ENCODE measurements at places on chromosomes 6 and 20.

DNA sequence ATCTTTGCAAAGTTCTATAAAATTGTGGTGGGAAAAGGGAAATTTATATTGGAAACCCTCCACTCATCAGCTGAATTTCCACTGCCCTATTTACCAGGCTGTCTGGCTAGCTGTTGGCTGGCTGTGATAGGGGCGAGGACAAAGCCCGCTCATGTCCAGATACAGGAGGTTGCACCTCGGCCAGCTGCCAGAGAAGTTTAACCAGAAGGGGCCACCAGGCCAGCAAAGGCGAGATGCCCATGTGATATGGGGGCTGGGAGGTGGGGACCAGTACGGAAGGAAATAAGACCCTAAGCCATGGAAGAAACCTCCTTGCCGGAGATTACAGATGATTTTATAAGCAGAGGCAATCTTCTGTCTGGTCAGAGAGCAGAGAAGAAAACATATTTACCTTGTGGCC lies 143.8 kb downstream of the FNDC1 start:
- no peak for DNase-seq

DNA sequence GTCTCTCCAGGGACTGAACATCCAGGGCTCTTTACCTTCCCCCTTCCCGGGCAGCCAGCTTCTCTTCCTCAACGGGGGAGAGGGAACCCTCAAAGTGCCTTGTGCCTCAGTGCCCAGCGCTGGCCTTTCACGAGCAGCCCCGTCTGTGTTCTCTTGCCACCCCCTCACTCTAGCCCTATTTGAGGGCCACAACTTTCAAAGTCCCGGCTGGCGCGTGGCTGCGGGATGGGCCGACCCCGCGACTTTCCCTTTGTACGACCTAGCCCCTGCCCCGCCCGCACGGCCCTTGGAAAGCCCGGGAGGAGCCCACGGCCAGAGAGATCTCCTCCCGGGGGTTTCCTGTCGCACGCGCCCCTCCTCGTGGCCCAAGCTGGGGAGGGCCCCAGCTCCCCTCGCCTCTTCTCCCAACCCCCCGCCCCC lies 559 bp downstream of the SCRT2 start:
- no peak for DNase-seq

- DNase-seq = no peak
Observed at GRCh38 chr20:51995551-51995951, 193.2 kb upstream of the SALL4 start.

DNA sequence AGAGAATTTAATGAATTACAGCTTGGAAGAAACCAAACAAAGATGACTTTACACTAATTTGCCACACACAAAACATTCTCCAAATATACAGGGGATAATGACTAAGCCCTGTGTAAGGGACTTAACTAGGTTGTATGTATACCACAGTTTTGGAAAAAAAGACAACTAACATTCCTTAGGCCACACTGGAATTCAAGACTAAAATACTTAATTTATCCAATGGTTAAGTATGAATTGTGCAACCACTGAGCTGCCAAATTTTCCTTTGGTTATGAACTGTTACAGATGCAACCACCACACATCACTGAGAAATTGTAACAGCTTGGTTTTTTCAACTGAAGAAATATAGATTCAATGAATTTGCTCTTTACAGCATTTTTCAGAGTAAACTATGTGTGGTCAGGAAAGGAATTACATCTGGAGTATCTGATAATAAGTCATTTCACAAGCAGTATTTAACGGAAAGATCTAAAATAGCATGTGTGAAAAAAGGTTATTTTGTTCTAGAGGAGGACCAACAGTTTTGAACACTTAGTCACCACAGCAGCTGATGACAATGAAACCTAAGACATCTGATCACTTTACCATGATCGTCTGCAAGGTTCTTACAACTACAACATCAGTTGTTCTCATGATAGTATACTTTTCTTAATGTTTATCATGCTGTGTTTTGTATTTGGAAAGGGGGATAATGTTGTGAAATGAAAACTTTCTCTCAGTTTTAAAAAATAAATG lies 318.8 kb downstream of the BCKDHB start:
- no peak for DNase-seq

GRCh38 chr6:5580736-5581581 lies 319.6 kb downstream of the FARS2 start:
- no peak for DNase-seq

- DNase-seq = no peak
Observed at GRCh38 chr6:156694679-156695078, 82.5 kb upstream of the ARID1B start.

DNA sequence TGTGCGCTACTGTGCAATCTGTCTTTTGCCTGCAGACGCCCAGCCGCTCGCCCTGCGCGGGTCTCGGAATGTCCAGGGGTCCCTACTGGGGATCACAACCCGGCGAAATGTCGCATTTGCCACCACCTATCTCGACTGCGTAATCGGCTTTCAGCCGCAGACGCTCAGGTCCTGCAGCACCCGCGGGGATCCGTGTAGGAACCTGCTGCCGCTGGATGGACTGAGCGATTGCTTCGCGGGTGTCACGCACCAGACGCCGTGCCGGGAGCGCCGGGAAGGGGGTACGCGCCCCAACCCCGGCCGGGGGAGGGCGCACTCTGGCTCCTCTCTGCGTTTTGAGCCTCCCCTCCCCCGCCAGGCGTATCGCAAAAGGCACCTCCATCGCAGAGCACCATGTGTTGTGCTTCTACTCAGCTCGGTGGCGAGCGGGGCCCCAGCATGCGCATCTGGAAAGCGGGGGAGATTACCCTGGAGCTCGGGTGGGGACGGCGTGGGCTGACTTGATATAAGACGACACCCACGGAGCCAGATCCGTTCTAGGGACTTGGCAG lies 747 bp upstream of the PTPRA start:
- peak; percentile 59 for DNase-seq

DNA sequence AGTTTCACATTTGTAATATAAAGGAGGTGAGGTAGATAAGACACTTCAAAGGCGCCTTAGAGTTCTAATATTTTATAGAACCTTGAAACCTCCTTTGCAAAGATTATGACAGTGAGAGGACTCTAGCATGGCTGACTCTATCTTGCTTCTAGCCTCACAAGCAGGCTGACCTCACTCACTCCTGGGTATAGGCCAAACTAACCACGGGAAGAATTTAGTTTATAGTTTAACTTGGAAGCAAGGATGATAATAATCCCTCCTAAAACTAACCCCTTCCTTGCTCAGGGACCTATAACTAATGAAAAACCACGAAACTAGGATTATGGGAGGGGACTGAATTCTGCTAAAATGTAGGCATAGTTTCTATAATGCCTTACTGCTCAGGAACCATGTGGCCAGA lies 84.3 kb downstream of the FILIP1 start:
- no peak for DNase-seq

DNA sequence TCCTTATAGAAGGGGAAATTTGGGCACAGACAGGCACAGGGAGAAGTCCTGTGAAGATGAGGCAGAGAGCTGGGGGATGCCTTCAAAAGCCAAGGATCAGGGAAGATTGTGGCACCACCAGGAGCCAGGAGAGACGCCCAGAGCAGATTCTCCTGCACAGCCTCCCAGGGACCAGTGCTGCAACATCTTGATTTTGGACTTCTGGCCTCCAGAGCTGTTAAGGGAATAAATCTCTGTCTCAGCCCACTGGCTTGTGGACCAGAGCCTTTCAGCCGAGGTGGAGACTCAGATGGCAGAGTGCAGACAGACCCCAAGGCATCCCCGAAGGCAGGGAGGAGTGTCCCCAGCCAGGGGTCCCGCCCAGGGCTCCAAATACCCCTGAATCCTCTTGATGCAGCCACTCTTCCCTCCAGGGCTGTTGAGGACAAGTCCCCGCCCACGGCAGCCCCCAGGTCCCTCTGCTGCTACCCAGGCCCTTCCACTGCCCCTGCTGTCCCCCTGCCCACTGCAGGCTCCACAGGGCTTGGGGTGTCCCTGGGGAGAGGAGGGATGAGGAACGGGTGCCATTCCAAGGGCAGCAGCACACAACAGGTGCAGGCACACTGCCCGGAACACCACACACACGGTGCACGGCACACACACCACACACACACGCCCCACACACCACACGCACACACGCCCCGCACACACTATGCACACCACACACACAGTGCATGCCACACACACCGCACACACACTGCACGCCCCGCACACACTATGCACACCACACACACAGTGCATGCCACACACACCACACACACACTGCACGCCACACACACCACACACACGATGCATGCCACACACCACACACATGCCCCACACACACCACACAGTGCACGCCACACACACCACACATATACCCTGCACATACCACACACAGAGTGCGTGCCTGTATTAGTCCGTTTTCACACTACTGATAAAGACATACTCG lies 311.4 kb downstream of the TAF4 start:
- no peak for DNase-seq

GRCh38 chr6:6758915-6759654 lies 170.6 kb downstream of the LY86 start:
- no peak for DNase-seq

- no peak for DNase-seq
Observed at GRCh38 chr20:43983359-43983758, 68.7 kb downstream of the TOX2 start.

DNA sequence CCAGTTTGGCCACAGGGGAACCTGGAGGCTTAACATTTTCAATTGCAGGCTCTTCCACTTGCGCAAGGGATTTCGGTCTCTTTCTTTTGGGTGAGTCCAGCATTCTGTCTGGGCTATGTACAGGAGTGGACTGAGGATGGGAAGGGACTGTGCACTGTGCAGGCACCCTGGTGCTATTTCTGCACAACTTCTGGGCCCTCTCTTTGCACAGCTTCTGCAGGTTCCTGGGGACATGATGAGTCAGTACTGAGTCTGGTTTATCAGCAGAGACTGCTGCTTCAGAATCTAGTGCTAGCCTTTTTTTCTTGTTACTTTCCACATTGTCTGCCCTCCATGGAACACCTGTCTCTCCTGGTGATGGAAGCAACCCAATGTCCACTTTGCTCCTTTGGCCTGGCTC lies 78.5 kb upstream of the ASF1A start:
- no peak for DNase-seq

GRCh38 chr6:143581835-143582480 lies 70.4 kb upstream of the FUCA2 start:
- DNase-seq = no peak

DNA sequence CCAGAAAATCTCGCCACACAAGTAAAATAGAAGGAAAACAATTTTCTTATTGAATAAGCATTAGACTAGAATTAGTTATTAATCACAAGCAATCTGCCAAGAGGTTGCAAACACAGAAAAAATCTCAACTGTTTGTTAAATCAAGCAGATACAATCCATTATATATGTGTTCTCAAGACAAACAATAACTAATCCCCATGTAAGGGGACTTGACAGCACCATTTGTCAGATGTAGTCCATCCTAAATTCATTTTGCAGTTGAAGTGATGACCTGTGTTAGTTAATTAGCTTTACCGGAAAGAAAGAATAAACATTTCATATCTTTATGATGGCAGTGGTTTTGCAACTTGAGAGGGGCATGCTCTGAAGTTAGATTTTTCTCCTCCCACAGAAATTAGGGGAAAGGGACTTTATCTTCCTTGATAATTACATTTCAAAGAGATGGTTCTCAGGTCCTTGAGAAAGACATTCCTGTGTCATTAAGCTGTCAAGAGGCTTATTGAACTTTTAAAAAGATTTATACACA lies 1588.0 kb downstream of the GRIK2 start:
- DNase-seq = no peak

GRCh38 chr6:100166956-100167355 lies 172.9 kb upstream of the MCHR2 start:
- DNase-seq = no peak

- DNase-seq = no peak
Observed at GRCh38 chr6:30322527-30323501, 3.9 kb upstream of the TRIM39 start.

- no peak for DNase-seq
Observed at GRCh38 chr20:25054096-25054820, 3.7 kb downstream of the ACSS1 start.

- no peak for DNase-seq
Observed at GRCh38 chr6:136831873-136832562, 9.6 kb downstream of the PEX7 start.

DNA sequence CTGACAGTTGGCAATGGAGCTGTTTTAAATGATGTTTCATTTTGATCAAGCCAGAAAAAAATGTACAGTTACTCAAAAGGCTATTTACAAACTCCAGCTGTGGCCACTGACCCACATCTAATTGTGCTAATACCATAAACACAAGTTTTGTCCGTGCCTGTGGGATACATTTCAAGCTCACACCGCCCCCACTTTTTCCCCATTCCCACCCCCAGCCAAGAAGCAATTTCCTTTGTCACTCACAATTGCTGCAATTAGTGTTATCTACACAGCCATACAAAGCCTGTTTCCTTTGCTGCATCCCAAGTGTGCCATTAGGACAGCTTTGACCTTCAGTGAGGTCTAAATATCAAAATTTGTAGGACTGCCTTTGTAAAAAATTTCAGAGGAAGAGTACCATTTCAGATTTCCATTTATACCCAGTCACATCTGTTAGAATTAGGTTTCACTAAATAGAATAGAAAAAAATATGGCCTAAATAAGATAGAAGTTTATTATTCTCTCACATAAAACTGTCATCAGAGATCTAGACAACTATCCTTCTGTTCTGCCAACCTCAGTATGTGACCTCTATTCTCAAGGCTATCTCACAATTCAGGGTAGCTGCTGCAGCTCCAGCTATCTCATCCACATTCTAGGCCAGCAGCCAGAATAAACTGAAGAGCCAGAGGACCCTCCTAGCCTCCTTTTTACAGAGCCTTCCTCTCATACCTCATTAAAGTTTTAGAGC lies 202.6 kb downstream of the NFATC2 start:
- no peak for DNase-seq

GRCh38 chr20:40565001-40565681 lies 123.9 kb downstream of the MAFB start:
- DNase-seq = no peak

GRCh38 chr6:165227644-165228329 lies 81.6 kb downstream of the C6orf118 start:
- no peak for DNase-seq

DNA sequence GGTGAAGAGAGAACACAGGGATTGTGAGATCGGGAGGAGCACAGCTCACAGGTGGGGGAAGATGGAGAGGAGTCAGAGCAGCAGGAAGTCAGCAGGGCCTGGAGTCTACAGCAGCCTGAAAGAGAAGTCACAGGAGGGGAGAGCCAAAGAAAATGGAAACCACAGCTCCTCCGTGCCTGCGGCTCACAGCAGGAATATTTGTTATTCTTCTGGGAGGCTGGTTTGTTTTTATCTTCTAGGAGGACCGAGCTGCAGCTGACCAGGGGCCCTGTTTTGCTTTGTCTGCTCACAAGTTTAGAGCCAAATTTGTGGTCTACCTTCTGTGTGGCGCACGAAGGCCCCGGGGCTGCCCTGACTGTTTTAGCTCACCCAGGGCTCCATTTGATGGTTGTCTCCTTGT lies 81.8 kb downstream of the CLIC5 start:
- DNase-seq = no peak

DNA sequence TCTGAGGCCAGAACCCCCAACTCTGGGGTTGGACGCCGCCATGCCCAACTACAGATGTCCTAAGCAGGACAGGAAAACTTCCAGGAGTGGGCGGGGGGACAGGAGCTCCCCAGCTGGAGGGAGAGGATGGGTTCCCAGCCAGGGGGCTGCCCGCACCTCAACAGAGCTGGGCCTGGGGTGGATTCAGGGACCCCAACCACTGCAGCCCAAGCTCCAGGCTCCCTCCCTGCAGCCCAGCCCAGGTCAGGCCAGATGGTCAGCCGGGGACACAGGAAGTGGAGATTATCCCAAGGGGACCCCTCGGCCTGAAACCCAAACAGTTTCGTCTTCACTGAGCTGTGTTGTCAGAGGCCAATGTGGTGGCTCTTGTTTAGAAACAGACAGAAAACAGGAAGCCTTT lies 9.4 kb downstream of the LAMA5 start:
- no peak for DNase-seq

All from stimulated activated CD4-positive, alpha-beta T cell treated with anti-CD3 and anti-CD28 coated beads, Interleukin-12 subunit alpha, Interleukin-12 subunit beta, amount 100 ng/mL, for 24 hours (primary cell).